ENCODE measurements at places on chromosomes 3 and 15.

DNA sequence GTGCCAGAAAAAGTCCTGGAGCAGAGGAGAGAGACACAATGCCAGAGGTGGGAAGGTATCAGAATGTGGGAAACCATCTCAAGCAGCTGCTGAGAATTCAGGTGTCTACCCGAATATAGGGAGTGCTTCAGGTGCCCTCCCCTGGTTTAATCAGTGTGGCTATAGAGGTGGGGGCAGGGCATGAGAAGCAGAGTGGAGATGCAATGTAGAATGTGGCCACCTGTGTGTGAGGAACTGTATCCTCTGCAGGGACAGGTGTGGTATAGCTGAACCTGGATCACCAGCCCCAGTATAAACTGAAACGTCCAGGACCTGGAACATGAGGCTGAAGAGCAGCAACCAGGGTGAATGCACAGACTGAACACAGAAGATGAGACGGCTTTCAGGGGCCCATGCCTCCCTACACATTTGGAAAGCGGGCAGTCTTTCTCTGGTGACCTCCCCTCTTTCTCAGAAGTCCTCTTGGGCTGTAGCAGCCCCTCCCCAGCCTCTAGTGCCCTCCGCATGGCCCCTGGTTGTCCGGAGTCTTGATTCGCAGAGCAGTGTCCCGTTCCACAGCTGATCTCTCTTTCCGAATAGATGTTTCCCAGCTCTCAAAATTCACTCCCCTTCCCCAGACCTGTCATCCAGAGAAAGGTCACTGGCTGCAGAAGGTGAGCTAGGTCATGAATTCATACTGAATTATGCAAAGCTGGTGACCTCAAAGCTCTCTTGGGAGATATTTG, 103.1 kb downstream of the ABHD5 start:
- DNase-seq = no peak

DNA sequence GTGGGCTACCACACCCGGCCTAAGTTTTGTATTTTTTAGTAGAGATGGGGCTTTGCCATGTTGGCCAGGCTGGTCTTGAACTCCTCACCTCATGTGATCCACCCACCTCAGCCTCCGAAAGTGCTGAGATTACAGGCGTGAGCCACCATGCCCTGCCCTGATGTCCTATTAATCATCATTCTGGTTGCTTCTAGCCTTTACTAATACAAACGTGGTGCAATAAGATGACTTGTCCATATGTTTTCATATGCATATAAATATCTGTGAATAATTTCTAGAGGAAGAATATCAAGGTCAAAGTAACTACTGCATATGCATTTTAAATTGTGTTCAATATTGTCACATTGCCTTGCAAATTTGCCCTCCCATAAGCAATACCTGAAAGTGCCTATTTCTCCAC, 25.5 kb upstream of the PDHB start:
- no peak for DNase-seq

GRCh38 chr15:99385005-99385669, 133.9 kb downstream of the LRRC28 start:
- peak; percentile 32 for DNase-seq

DNA sequence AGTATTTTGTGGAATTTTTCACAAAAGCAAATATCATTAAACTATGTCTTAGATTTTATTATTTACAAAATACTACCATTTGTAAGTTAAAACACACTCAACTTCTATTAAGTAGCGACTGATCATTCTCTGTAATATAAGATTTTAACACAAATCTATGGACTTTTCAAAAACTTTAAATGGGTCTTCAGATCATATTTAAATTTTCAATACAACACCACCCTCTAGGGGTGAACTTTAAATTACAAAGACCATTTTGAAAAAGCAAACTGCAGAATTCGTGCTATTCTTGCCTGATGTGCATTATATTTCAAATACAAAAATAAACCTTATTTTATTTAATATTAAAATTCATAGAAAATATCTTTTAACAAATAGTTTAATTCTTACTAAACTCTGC, 8.2 kb upstream of the VGLL4 start:
- no peak for DNase-seq

DNA sequence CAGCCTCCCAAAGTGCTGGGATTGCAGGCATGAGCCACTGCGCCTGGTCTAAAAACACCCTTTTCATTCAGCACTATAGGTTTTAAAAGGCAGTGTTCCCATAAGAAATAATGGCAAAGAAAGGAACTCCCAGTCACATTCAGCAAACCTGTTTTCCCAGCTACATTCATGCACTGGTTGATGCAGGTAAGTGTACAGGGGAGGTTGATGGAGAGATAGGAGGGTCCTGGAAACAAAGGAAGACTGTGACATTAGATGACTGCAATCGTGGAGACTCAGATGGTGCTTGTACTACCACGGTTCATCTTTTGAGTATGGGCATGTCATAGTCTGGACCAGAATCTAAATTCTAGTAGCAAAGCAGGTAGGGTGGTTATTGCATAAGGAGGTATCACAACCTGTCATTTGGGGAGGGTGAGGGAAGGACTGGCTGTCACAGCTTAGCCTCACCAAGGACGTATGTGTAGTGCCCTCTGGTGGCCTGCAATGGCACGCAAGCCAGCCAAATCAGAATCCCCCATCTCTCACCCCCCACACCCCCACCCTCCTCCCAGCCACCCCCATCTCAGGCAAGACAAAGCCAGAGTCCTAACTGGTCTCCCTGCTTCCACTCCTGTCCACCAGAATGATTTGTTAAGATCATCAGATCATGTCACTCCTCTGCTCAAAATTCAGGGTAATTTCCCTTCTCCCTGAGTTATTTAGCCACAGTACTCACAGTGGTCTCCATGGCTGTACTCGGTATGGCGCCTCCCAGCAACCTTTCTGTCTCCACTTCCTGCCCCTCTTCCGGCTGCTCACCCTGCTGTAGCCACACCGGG, 28.8 kb upstream of the UBL7 start:
- peak; percentile 38 for DNase-seq

GRCh38 chr3:45605534-45605933, 11.0 kb downstream of the LIMD1 start:
- no peak for DNase-seq

DNA sequence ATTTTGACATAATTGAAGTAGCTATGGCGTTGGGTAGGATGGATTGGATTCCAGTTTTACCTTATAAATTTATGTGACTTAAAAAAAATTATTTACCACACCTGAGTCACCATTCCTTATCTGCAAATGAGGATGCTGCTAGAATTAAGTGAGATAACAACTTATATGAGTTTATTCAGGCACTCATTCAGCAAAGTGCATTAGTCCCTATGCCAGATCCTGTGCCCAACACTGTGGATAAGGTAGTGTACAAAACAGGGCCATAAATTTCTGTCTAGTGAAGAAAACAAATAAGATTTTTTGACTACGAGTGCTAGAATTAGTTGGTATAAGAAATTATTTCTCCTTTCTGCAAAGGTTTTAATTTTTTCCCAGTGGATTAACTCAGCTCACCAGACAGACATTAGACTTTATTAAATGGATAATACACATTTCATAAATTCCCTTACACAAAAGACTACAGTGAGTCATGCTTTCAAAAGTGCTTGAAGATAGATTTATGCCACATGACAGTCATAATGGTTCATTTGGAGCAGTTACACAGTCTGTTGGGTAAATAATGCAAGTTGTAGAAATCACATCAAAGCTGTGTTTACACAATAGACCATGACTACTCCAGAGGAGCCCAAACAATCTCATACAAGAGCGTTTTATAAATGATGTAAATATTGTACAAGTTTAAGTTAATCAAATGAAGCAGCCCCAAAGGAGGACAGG, 129.9 kb upstream of the TGFBR2 start:
- no peak for DNase-seq

DNA sequence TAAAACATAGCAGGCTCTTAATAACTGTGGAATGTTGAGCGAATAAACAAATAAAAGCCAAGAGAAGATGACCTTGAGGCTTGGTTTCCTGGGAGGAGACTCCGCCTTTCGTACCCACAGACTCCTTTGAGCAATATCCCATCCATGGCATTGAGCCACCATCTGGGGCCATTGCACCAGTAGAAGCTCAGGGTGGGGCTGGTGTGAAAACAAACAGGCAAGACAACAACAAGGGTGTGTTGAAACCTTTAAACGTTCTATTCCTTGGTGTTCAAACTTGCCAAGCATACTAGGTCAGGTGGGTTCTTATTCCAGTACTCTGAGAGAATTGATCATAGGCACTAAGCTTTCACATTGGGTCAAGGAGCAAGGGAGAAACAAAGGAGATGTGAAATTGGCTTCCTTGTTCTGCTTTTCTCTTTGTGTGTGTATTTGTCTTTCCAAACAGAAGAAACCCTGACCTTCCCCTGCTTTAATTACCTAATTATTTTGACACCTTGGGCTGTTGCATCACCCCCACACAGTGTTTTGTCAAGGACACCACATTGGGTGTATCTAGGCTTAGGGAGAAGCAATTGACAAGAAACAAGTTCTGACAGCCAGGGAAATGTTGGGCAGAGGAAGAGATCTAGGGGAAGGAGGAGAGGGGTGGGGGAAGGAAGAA, 105.1 kb upstream of the BCL6 start:
- no peak for DNase-seq

GRCh38 chr15:31925541-31925940, 104.8 kb upstream of the CHRNA7 start:
- no peak for DNase-seq

DNA sequence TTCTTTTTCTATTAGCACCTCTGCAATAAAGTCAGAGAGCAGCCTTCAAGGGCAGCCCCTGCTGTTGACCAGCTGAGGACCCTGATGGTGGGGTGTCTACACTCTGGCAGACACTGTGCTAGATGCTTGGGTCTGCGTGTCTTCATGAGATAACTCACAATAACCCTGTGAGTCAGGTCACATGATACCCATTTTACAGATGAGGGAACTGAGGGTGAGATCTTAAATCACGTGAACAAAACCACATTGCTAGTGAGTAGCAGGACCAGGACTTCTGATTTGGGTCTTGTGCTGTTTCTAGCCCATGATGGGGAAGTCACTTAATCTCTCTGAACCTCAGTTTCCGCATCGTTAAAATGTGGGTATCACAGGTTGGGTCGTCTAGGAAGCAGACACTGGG, 118.5 kb upstream of the LIPC start:
- no peak for DNase-seq

- no peak for DNase-seq
These were observed 234.1 kb downstream of the GREM1 start for GRCh38 chr15:32951736-32952464.

GRCh38 chr3:153399636-153400035, 237.6 kb downstream of the RAP2B start:
- DNase-seq = no peak

DNA sequence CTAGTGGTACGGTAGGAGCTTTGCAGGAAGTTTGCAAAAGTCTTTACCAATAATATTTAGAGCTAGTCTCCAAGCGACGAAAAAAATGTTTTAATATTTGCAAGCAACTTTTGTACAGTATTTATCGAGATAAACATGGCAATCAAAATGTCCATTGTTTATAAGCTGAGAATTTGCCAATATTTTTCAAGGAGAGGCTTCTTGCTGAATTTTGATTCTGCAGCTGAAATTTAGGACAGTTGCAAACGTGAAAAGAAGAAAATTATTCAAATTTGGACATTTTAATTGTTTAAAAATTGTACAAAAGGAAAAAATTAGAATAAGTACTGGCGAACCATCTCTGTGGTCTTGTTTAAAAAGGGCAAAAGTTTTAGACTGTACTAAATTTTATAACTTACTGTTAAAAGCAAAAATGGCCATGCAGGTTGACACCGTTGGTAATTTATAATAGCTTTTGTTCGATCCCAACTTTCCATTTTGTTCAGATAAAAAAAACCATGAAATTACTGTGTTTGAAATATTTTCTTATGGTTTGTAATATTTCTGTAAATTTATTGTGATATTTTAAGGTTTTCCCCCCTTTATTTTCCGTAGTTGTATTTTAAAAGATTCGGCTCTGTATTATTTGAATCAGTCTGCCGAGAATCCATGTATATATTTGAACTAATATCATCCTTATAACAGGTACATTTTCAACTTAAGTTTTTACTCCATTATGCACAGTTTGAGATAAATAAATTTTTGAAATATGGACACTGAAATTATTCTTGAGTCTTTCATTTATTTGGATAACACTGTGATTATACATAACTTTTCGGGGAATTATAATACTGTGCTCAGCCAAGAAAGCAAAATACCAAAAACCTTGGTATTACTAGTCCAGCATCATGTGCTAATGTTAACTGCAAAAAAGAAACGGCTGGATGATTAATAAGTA, 2.2 kb downstream of the SOX2 start:
- no peak for DNase-seq

- DNase-seq = no peak
These were observed 322.3 kb downstream of the CNTN4 start for GRCh38 chr3:2420919-2421318.

Data from H54 (cell line).